IPS DF 6.9 (cell line): ENCODE measurements at places on chromosomes 6 and 20.

- no peaks in the 10 kb centered on the region for H3K4me1 ChIP-seq
- no peak overlapping the region for H3K27ac ChIP-seq
- H3K27me3 ChIP-seq: no peaks in the 10 kb centered on the region
- no peak for DNase-seq
- no peaks in the 10 kb centered on the region for H3K36me3 ChIP-seq
Observed at GRCh38 chr6:51928320-51928719, 159.1 kb downstream of the PKHD1 start.

DNA sequence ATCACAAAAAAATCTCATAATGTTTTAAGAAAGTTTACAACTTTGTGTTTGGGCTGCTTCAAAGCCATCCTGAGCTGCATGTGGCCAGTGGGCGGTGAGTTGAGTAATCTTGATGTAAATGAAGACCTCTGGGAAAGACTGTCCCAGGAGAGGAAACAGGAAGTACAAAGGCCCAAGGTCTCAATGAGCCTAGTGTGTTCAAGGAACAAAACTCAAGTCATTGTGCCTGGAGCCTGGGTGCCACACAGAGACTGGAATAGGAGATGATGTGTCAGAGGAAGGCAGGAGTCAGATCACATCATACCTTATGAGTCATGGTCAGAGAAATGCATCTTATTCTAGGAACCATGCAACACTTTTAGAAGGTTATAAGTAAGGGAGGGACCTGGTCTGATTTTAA is 51.5 kb downstream of the COL19A1 start:
- DNase-seq: no peak
- no peak overlapping the region for H3K4me3 ChIP-seq
- H3K4me1 ChIP-seq: no peaks in the 10 kb centered on the region
- no peaks in the 10 kb centered on the region for H3K36me3 ChIP-seq
- no peak overlapping the region for H3K27ac ChIP-seq
- no peaks in the 10 kb centered on the region for H3K27me3 ChIP-seq

DNA sequence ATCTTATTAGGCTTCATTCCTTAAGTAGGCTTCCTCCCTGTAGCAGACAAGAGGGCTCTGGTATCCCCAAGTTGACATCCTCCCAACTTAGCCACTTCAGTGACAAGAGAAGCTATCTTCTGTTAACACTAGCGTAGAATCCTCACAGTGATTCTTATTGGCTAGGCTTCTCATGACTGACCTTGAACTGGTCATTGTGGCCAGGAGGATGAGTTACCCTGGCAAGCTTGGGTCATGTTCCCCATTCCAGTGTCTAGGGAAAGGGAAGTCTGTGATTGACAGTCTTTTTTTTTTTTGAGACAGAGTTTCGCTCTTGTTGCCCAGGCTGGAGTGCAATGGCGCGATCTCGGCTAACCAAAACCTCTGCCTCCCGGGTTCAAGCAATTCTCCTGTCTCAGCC is 7.1 kb downstream of the CDKAL1 start:
- H3K27ac ChIP-seq: no peak overlapping the region
- H3K27me3 ChIP-seq: no peaks in the 10 kb centered on the region
- no peak for DNase-seq
- H3K36me3 ChIP-seq: no peaks in the 10 kb centered on the region; the same call in 1 of the 2 replicates
- H3K4me3 ChIP-seq: no peak overlapping the region

DNA sequence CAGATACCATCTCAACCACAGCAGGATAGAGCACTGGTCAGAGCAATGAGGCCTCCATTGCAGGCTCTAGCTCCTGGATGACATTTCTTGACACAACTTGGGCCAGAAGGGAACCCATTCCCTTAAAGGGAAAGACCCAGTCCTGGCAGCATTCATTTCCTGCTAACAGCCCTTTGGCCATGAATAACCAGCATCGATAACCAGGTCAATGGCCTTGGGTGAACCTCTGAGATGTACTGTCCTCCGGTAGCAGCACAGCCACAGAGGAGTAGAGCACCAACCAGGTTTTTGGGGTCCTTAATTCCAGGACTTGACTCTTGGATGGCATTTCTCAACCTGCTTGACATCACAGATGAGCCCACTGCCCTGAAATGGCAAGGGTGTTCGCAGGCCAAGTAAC is 71.2 kb upstream of the FKBP1C start:
- no peak overlapping the region for H3K4me3 ChIP-seq
- no peaks in the 10 kb centered on the region for H3K4me1 ChIP-seq
- H3K36me3 ChIP-seq: no peaks in the 10 kb centered on the region

DNA sequence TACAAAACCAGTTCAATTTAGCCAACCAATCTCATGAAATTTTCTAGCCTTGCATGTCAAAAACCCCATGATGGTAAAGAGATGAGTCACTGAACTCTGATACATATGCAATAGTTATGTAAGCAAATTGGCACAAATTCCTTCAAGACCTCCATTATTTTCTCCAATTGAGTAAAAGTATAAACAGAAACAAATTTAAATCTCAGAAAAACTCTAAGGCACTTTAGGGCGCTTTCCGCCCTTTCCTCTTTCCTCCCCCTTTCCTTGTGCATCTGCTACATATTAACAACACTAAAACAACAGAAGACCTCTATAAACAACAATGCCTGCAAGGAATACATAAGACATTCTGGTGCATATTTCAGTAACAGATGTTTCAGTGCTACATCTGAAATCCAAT is 48.5 kb downstream of the KIF13A start:
- H3K4me3 ChIP-seq: no peak overlapping the region
- no peaks in the 10 kb centered on the region for H3K36me3 ChIP-seq
- H3K4me1 ChIP-seq: peaks cover 1% of the 10 kb centered on the region; the same call in 1 of the 2 replicates
- DNase-seq: no peak
- H3K27ac ChIP-seq: no peak overlapping the region

DNA sequence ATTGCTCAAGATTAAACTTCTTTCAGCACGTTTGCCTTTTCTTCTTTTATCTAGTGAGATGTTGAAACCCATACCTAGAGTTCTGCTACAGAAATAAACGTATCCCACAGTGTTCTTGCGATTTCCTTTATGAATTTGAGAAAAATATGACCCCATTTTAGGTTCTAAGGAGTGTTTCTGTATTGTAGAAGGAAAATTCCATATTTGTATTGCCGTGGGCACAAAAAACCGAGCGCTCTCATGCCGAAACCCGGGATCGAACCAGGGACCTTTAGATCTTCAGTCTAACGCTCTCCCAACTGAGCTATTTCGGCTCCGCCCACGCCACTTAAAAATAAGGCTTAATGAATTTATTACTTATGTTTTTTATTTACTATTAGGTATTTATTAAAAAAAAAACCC is 23.7 kb downstream of the ZNF311 start:
- peak overlapping the region; percentile 76; the same call in 1 of the 2 replicates for H3K4me3 ChIP-seq
- no peak for DNase-seq
- no peaks in the 10 kb centered on the region for H3K27me3 ChIP-seq
- H3K36me3 ChIP-seq: no peaks in the 10 kb centered on the region
- no peak overlapping the region for H3K27ac ChIP-seq

- no peak for DNase-seq
- H3K4me1 ChIP-seq: peaks cover 3% of the 10 kb centered on the region; the same call in 1 of the 2 replicates
- no peaks in the 10 kb centered on the region for H3K27me3 ChIP-seq
Observed at GRCh38 chr20:37866051-37866450, 36.9 kb upstream of the VSTM2L start.

DNA sequence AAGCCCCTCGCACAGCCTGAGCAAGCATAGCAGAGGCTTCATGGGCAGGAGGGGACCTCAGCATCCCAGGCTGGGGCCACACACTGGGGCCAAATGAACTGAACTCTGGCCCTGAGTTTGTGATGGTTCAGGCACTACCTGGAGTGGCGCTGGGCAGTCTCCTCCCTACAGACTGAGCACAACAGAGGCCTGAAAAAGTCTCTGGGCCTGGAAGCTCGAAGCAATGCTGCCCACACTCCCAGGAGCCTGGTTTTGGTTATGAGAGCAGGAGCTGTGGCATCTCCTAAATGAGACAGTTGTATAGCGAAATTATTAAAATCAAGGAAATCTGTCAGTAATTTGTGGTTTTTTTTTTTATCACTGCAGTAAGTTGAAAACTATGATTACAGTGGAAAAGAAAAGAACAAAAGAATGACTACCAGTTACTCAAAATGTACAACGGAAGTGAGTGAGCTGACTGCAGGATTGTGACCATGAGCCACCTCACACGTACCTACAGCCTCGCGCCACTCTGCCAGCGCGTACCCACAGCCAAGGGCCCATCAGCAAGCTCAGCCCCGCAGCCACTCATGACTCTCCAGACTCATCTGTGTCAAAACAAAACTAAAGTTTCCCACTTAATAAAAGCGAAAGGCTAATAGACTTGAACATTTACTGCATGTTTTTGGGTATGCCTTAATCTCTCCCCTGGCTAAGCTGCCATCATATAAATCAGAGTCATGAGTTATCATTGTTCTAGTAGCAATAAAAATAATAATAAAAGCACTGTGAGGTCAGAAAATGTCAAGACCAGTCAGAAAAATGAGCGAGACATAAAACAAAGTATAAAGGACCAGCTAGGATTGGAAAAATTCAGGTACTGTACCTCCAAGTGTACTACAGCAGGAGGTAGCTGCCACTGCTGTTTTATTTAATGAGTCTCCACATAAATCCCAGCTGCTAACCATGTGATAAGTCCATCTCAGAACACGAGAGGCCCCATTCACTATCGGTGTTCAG is 177.0 kb downstream of the FOXC1 start:
- H3K4me3 ChIP-seq: no peak overlapping the region
- H3K4me1 ChIP-seq: no peaks in the 10 kb centered on the region
- H3K27me3 ChIP-seq: no peaks in the 10 kb centered on the region
- no peak overlapping the region for H3K27ac ChIP-seq
- no peaks in the 10 kb centered on the region for H3K36me3 ChIP-seq
- no peak for DNase-seq

DNA sequence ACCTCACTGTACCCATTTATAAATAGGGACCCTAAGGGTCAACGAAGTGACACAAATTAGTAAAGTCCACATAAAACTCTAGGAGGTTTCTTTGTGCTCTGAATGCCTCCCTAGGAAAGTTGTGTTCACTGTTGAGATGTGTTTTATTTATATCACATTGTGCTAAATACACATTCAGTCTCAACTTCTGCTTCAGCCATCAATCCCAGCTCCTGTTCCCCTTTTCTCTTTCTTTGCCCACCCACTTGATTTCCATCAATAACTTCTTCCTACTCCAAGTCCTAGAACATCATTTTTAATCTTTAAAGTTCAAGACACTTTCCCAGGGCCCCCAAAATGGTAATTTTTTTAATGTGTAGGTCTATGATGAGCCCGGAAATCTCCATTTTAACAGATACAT is 208.3 kb upstream of the RAB32 start:
- DNase-seq: no peak
- no peaks in the 10 kb centered on the region for H3K27me3 ChIP-seq
- no peak overlapping the region for H3K27ac ChIP-seq
- H3K4me1 ChIP-seq: 0 out of 2 replicates have a peak, but pooled peaks cover 1% of the 10 kb centered on the region
- H3K4me3 ChIP-seq: no peak overlapping the region

GRCh38 chr6:140537211-140537610 is 1162.8 kb upstream of the CITED2 start:
- H3K4me3 ChIP-seq: no peak overlapping the region
- H3K4me1 ChIP-seq: no peaks in the 10 kb centered on the region; the same call in 1 of the 2 replicates
- H3K27ac ChIP-seq: no peak overlapping the region
- no peak for DNase-seq
- no peaks in the 10 kb centered on the region for H3K36me3 ChIP-seq
- no peaks in the 10 kb centered on the region for H3K27me3 ChIP-seq

DNA sequence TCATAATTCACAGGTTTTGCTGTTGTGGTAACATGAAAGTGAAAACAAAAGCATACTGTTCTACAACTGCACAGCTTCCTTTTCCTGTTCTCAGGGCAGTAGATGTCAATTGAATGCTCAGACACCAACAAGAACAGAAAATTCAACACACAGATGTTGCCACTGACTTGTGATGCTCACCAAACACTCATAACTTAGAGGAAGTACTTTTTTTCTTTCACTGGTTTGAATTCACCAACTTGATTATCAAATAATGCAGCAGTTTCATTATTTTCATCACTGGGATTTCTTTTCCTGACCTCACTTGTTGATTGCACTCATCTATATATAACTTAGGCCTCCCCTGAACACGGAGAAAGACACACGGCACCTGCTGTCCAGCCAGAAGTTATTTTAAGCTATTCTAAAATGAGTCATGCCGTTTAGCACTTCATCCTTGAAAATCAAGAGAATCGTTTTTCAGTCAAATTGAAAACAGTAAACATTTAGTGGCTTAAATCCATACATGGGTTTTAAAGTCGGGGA is 949 bp downstream of the TXLNB start:
- no peaks in the 10 kb centered on the region for H3K36me3 ChIP-seq
- peaks cover 5% of the 10 kb centered on the region; the same call in 1 of the 2 replicates for H3K4me1 ChIP-seq
- H3K27me3 ChIP-seq: no peaks in the 10 kb centered on the region
- no peak for DNase-seq
- H3K27ac ChIP-seq: no peak overlapping the region

DNA sequence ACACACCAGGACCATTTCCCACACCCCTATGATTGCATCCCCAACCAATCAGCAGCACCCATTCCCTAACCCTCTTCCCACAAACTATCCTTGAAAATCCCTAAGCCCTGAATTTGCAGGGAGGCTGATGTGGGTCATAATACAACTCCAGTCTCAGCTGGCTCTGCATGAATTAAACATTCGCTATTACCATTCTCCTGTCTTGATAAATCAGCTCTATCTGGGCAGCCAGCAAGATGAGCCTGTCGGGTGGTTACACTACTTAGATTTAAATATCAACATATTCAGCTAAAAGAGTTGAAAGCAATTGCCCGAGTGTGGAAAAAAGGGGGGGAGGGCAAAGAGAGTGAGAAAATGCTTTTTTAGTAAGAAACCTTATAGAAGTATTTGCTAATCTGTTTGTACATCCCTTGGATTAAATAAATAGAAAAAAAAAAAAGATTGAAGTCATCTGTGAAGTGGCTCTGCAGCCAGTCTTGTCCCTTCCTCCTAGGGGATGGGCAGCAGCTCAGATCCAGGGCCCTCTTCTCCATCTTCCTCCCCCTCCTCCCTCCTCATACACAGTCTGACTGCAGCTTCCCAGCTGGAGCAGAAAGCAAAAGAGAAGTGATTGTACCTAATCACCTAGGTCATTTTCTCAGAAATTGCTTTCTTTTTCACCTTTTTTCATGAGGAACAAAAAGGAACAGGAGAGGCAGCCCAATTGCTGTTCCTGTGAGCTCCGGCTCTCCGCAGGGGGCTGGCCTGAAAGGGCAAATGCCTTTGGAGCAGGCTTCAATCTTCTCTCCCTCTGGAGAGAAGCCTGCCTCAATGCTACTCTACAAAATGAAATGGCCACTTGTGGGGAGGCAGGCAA is 356.6 kb upstream of the SULF2 start:
- no peaks in the 10 kb centered on the region for H3K36me3 ChIP-seq
- H3K27ac ChIP-seq: no peak overlapping the region
- no peaks in the 10 kb centered on the region for H3K4me1 ChIP-seq
- DNase-seq: no peak

DNA sequence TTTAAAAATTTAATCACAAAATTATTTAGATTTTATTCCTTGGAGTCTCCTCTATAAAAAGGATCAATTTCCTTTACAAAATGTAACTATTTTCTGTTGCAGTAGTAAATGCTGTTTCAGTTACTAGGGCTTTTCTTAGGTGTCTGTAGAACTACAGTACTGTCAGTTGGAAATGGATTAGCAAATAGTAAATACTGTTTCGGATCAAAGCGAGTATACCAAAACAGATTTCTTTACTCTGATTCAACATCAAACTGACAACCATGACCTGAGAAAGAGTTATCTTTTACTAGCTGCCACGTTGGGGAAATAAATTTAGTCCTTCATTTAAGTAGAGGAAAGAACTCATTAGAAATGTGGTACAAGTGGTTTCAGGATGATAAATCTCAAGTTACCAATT is 172.5 kb downstream of the HS3ST5 start:
- H3K4me3 ChIP-seq: no peak overlapping the region
- no peak overlapping the region for H3K27ac ChIP-seq
- H3K4me1 ChIP-seq: peaks cover 2% of the 10 kb centered on the region; the same call in 1 of the 2 replicates
- no peaks in the 10 kb centered on the region for H3K27me3 ChIP-seq

GRCh38 chr6:81480139-81480538 is 272.3 kb downstream of the TENT5A start:
- H3K4me1 ChIP-seq: no peaks in the 10 kb centered on the region
- no peaks in the 10 kb centered on the region for H3K27me3 ChIP-seq
- DNase-seq: no peak
- no peak overlapping the region for H3K4me3 ChIP-seq
